ENCODE measurements at places on chromosomes 5 and 9.
A peak's percentile ranks its signal among the peaks of the same experiment; 100 is the strongest.

GRCh38 chr5:59287361-59287760 is 606.2 kb downstream of the PDE4D start:
- no peak for DNase-seq

GRCh38 chr5:135456238-135457099 is 4.3 kb upstream of the TIFAB start:
- DNase-seq: peak; percentile 68

GRCh38 chr9:129612815-129613519 is 7.9 kb downstream of the C9orf50 start:
- no peak for DNase-seq

DNA sequence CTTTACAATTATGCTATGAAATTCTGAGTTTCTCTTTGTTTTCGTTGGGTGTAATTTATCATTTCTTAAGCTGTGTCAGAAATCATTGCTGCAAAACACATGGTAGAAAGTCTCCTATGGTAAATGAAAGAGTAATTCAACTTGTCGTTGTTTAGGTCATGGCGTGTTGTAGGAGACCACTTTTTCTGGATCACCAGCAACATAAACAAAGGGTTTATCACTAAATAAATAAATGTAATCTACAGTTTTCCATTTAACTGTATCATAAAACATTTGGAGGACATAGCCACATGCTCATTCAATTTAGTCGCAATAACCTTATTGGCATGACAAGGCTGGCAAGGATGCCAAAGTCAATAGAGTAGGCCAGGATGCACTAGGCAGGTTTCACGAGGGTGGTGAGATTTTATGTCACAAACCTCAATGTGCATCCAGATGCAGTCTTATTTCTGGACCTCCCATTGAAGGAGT is 154.4 kb upstream of the ERCC6L2 start:
- DNase-seq: no peak

DNA sequence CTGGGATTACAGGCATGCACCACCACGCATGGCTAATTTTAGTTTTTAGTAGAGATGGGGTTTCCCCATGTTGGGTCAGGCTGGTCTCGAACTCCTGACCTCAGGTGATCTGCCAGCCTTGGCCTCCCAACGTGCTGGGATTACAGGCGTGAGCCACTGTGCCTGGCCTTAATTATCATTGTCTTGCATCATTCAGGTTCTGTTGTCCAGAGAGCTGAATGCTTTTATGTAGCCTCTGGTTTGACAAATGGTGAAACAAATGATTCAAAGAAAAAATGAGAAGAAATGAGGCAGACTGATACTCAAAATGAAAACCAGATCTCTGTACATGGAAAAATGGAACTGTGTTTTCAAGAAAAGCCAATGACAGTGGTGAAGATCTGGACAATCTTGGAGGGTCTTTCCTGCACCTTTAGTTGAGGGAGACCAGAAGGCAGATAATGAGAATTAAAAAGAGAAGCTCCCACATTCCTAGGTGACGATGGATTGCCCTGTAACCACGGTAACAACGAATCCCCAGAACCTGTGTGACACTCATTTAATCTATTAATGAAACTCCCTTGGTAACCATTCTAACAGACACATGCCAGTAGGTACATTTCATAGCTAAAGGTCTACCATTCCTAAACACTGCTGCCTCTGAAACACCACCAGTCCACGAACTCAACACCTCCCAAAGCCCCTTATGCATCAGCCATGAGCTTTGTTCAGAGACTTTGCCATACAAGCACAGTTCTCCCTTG is 1.6 kb downstream of the TEX48 start:
- DNase-seq: no peak

DNA sequence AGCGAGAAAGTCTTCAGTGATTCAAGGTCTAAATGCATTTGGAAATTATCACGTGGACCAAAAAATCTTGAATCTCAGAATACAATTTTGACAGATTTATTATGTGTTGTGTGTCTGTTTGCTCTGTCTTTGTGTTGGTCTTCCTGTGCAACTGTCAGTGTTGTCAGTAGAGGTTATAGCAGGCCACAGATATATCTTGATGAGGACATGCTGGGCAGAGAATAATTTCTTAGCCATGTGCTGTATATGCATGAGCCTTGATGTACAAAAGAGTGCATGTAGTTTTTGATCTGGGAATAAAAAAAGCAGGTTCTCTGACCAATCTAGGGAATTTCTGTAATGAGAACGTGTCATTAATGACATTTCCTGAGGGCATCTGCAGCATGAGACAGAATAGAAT is 57.6 kb downstream of the ZSWIM6 start:
- no peak for DNase-seq

DNA sequence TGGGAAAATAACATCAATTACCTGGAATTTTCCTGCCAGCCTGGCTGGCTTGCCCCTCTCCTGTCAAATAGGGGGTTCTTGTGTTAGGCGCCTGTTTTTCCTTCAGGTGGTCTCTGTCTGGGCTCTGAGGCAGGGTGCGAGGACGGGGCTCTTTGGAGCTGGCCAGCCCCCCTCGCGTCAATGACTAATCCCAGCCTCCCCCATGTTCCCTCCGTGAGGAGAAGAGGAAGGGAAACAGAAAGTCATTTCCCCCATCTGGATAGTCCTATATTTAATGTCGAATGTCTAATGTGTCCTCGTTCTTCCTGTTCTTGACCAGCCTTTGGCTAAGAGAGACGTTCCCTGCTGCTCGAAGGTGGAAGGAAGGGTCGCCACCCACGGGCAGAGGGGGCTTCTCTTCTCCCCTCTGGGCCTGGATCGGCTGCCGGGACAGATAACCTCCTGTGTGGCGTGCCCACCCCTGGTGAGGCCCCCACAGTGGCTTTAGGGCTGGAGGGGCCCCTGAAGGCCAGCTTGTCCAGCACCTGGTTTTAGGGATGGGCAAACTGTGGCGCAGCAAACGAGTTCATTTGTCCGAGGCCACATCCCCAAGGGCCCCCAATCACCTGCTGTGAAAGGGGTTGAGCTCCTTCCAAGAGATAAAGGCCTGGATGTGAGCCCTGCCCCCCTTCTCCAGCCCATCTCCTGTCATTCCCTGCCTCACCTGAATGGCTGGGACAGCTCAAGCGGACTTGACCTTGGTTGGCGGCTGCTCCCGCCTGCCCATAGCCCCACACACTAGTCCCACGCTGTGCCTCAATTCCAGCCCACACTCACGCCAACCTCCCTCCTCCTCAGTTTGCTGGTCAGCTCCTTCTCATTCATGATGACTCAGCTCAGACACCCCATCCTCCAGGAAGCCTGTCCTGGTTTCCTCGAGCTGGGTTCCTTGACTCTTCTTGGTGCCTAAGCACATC is 35.9 kb upstream of the UNC5A start:
- no peak for DNase-seq

DNA sequence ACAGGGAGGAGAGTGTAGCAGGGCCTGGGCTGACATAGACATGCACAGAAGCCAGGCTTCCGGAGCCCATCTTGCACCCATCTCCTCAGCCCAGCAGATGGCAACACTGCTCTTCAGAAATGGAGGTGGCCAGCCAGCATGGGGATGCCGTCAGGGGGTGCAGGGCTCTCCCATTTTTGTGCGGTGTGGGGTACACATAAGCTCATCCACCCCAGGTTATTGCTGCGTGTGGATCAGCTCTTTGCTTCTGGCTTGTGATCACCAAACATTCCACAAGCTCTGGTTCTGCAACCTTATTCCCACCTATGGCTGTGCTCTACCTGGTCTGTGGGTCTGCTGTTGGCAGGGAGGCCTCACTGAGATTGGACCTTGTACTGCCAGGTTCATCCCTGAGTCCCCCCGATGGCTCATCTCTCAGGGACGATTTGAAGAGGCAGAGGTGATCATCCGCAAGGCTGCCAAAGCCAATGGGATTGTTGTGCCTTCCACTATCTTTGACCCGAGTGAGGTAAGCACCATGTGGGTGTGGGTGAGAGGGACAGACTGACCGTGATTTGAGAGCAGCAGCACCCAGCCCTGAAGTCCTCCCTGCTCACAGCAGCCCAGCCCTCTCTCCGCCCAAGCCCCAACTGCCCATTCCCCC is 17.3 kb downstream of the SLC22A5 start:
- no peak for DNase-seq

DNA sequence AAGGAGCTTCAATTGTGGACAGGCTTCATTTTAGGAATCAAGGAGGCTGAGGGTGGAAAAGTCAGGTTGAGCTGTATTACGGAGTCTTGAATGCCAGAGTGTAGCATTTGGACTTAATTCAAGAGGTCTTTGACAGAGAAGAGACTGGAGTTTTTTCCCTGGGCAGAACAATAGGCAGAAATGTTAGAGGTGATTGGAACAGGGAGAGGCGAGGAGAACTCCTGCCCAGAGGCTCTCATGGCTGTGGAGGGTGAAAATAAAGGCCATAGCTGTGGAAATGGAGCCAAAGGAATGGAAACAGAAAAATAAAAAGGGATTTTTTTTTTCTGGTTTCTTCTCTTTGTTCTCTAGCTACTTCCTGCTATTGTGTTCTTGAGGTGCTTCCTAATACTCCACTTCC is 3.7 kb upstream of the IFNB1 start:
- DNase-seq: no peak
